ENCODE measurements at places on chromosomes 2 and 18.

DNA sequence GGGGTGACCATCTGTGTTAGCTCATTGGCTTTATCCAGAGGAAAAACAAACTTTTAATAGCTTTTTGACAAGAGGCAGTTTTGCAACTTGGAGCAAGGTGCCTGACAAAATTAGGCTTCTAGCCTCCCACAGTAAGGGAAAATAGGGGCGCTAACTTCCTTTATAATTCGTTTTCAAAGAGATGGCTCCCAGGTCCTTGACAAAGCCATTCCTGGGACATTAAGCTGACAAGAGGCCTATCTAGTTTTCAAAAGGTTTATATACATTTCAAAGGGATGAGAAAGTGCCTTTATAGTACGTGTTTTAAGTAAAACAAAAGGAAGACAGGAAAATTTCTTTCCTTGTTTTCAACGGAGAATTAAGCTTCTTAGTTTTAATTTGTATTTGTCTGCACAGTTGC is 159.4 kb upstream of the GCFC2 start:
- no peak for DNase-seq

- DNase-seq = no peak
These were observed 82.6 kb upstream of the ATG16L1 start for GRCh38 chr2:233168919-233169318.

GRCh38 chr2:111675419-111676194 is 208.4 kb downstream of the ANAPC1 start:
- no peak for DNase-seq

GRCh38 chr2:108986916-108987510 is 2.0 kb downstream of the EDAR start:
- DNase-seq = no peak

DNA sequence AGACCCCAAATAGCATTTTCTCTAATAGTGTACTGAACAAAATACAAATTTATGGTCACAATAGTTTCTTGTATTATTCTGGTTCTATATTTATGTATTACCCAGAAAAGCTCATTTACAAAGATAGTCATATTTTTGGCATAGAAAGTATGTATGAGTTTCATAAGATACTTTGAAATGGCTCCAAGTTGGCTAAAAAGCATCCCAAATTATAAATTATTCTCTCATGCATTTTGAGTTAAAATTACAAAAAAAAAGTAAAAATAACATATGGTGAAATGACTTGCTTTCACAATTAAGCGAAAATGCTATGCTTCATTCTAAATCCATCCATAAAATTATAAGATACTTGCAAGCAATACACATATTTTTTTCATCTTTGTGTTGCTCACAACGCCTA is 530.7 kb downstream of the ZNF804A start:
- no peak for DNase-seq

GRCh38 chr2:144165599-144166250 is 354.2 kb downstream of the ZEB2 start:
- DNase-seq = no peak

DNA sequence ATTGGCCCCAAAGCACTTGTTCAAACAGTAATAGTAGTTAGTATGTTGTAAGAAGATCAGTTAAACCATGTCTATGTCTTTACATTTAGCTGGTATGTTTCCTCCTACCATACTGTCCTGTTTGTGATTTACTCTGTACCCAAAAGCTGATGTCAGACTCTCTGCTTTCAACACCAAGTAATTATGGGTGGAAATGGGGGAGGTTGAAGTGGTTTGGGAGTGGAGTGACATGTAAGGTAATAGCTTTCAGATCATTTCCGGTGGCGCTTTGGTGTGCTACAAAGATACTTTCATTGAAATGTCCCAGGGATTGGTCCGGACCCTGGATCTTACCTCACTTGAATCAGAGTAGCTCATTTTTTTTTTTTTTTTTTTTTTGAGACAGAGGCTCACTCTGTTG is 39.7 kb upstream of the TGIF1 start:
- no peak for DNase-seq

DNA sequence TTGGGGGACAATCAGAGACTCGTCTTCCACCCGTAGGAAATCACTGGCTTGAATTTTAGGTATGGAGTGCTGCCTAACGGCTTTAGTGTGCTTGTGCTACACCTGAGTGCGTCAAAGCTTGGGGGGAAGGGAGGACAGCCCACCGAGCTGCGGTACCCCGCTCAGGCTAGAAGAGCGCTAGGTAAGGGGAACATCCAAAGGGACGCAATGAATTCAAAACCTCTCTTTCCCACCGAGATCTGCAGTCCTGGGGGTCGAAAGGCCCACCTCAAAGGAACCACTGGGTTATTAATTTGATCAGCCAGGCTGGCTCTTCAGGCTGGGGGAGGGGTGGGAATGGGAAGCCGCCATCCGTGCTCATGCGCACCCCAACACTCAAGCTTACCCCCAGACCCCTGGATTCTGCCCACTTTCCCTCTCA is 2.7 kb downstream of the EPHA4 start:
- DNase-seq = no peak

- DNase-seq = no peak
These were observed 60.1 kb downstream of the LIMS1 start for GRCh38 chr2:108594132-108594981.

- no peak for DNase-seq
These were observed 99.3 kb downstream of the ASB1 start for GRCh38 chr2:238525990-238526389.

DNA sequence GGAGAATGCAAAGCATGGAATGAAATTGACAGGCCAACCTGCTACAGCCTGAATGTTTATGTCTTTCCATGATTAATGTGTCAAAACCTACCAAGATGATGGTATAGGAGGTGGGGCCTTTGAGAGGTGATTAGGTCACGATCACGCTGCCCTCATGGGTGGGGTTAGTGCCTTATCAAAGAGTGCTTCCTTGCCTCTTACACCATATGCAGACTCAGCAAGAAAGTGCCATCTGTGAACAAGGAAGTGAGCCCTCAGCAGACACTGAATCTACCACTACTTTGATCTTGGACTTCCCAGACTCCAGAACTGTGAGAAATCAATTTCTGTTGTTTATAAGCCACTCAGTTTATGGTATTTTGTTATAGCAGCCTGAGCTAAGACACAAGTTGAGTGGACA is 147.5 kb upstream of the BCL2L11 start:
- DNase-seq = no peak

DNA sequence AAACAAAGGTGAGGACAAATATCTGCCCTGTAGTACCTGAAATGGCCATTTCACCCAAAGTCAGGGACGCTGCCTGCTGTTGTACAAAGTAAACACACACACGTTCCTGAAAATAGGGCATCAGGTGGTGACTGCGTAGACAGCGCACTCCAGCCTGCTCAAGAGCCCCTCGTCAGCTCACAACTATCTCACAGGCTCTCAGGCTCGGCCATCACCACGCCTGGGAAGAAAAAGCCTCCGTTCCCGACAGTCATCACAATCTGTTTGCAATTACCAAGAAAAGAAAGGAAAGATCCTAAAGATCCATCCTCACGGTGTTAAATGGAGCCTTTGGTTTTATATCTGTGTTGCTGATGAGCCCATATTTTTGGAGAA is 230.2 kb downstream of the ZNF516 start:
- no peak for DNase-seq

- DNase-seq = no peak
These were observed 89.6 kb downstream of the COMMD1 start for GRCh38 chr2:61995065-61995464.

DNA sequence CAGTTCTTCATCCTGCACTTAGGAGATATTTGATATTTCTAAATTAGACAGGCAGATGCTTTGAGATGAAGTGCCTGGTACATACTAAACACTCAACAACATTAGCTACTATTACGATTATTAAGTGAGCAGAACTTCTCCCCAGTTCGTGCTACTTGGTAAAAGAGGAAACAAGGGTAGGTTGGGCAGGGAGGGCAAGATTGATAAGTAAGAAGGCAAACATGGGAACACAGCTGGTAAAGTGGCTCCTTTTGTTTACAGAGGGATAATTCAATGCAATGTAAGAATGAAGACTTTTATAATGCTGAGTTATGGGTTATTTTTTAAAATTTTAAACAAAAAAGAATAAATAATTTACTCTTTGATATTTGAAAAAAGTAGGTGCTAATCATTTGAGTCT is 15.9 kb upstream of the WIPF1 start:
- no peak for DNase-seq

DNA sequence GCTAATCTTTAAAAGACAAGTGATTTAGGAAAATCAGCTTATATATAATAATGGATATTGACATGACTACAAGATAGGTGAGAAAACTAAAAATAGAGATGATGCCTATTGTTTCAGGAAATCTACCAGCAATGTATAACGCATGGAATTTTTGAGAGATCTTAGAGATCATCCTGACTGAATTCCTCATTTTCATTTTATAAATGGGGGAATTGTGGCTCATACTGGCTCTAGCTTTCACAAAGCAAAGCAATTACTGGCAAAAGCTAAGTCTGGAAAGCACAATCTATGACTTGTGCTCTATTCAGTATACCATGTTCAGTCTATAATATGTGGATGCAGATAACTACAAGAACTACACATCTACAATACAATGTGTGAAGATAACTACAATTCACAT is 51.9 kb upstream of the FANCL start:
- DNase-seq = no peak

DNA sequence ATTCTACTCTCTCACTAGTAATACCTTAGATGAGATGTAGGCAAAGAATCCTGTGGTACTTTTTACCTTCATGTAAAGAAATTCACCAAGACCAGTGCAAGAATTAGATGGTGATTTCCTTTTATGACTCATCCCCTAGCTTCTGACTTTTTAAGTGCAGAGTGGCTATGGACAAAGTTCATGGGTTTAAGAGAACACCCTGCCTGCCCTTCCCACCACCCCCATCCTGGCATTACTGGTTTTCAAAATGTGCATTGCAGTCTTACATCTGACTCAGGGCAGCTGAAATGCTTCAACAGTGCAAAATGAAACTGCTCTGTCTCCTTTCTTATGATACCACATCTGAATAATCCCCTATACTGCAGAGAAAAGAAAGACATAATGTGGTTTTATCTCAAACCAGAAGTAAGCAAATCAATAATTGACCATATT is 22.6 kb downstream of the MAIP1 start:
- no peak for DNase-seq

DNA sequence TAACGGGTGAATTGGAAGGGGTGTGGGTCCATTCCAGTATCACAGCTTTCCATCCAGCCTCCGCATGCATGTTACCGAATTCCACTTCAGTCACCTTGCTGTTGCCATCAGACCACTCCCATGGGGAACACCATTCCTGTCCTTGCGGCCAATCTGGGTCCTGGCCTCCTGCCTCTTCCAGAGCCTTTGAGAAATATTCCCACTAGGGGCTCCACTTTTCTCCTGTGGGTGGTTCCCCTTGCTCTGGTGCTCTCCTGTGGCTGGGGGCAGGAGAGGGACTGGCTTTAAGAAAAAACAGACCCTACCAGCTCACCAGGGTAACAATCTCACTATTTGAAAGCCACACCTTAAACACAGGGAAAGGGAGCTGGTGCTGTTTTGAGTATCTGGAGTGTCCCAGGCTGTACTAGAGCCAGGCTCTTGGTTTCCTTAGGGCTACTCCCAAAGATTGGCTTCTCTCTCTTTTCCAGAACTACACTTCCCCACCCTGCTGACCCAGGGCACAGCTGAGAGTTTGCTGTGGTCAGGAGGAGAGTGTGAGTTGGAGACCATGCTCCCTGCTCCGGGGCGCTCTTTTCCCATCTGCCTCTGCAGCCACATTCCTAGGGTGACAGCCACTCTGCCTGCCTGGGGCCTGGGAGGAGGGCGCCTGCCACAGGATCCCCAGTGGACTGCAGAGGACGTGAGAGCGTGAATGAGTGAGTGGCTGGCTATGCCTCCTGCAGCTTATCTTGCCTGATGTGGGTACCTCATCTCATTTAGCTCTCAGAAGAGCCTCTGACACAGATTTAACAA is 460.8 kb upstream of the HS6ST1 start:
- no peak for DNase-seq

GRCh38 chr2:27262379-27263286 is at the start of gene SLC30A3:
Gene SLC30A3, minus strand, starts transcription at chr2:27263047. Its CDS starts 141 bp downstream, at chr2:27262906.
- peak; percentile 76 for DNase-seq

DNA sequence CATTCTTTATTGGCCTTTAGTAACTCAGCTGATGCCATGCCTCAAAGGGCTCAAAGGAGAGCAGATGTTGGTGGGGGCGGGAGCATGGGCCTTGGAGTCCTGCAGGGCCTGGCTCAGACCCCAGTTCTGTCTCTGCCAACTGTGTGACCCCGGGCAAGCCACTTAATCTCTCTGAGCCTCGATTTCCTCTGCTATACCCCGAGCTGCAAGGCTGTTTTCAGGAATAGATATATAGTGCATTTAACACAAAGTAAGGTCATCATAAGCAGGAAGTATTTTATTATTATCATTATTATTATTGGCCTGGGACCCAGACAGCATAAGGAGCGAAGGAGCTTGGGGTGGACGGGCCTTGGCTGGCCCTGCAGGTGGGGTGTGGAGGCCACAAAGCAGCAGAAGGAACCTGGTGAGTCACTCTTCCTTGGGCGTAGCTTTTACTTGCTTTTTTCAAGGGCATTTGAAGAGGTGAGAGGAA is 162.7 kb downstream of the INHBB start:
- DNase-seq = peak; percentile 76

- DNase-seq = no peak
These were observed 58.3 kb downstream of the MTCL1 start for GRCh38 chr18:8763611-8764010.

DNA sequence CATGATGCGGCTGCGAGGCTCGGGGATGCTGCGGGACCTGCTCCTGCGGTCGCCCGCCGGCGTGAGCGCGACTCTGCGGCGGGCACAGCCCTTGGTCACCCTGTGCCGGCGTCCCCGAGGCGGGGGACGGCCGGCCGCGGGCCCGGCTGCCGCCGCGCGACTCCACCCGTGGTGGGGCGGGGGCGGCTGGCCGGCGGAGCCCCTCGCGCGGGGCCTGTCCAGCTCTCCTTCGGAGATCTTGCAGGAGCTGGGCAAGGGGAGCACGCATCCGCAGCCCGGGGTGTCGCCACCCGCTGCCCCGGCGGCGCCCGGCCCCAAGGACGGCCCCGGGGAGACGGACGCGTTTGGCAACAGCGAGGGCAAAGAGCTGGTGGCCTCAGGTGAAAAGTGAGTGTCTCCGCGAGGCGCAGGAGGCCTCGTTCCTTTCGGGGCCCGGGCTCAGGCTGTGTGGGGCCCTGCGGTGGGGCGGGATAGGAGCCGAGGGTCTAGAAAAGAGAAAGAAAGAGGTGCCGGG is 520 bp downstream of the GLS start:
- DNase-seq = no peak

- no peak for DNase-seq
These were observed 27.1 kb downstream of the C2orf76 start for GRCh38 chr2:119339562-119339923.

GRCh38 chr2:105744909-105745853 is at the start of gene NCK2:
Gene NCK2, plus strand, starts transcription at chr2:105744912. Its CDS starts 110,152 bp downstream, at chr2:105855064.
- DNase-seq = peak; percentile 68

DNA sequence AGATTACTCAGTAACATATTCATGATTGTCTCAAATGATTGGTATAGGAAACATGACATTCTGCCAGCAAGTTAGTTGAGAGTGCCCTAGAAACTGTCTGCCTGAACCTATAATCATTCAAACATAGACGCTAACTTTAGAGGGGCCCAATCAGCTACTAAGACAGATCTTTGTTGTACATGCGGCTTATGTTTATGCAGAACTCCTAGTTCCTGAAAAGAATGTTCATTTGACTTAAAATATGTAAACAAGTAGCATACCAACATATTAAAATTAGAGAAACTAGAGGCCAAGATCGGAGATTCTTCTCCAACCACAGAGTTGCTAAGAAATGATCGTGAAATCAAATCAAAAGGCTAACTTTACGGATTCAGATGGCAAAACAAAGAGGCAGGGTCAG is 4.2 kb upstream of the METAP1D start:
- DNase-seq = no peak

Data from right cardiac atrium (tissue), 5 donors.